Placental pericyte (primary cell): ENCODE measurements at places on chromosomes 3 and 15. TPM values are rescaled to one million over a fixed set of nuclear protein-coding genes. Genes with fewer than 3 reads are reported as not detected.

The ATP10A gene
- total RNA-seq: 0.44 and 2.6 TPM in 2 replicates

The TUSC7 gene
- not detected in 2 replicates for total RNA-seq

The SPATA12 gene
- total RNA-seq: not detected in 2 replicates

The CAPN3 gene
- total RNA-seq: 0.88 and 2.0 TPM in 2 replicates

The ZNF80 gene
- total RNA-seq: not detected in 2 replicates

The RETNLB gene
- total RNA-seq: not detected in 2 replicates

The LYSMD2 gene
- total RNA-seq: 2.2 and 3.3 TPM in 2 replicates

The GOLGA8O gene
- 0.43 and 0.44 TPM in 2 replicates for total RNA-seq

The POLQ gene
- 0.66 and 15.2 TPM in 2 replicates for total RNA-seq

The THUMPD3 gene
- total RNA-seq: 40.0 and 42.5 TPM in 2 replicates

The TNIK gene
- 27.3 and 39.8 TPM in 2 replicates for total RNA-seq

The CHRM5 gene
- total RNA-seq: under 0.01 TPM in 1 of 2 replicates, not detected in the other

The CMSS1 gene
- 10.1 and 13.7 TPM in 2 replicates for total RNA-seq
